Kidney (tissue), 22 donors: ENCODE measurements at places on chromosomes 2 and 18. TPM values are rescaled to one million over a fixed set of nuclear protein-coding genes. Genes with fewer than 3 reads are reported as not detected.

DNA sequence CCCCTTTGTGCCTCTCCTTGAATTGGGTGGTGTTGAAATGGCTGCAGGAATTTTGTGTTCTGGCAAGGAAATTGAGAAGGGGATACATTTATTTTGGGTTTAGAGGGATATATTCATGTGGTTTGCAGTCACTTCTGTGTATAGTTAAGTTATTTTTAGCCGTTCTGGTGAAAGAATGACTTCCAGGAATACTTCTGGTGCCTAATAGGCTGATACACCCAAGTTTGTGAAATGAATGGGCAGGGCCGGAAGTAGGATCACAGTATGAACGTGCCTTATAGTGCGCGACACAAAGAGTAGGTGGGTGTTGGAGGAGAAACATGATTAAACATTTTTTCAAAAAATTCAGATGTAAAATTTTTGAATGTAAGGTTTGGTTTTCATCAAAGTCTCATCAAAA lies 168.6 kb upstream of the ATP5MC3 start:
- no peak for DNase-seq
- H3K4me3 ChIP-seq: no peak overlapping the region
- no peaks in the 10 kb centered on the region for H3K27me3 ChIP-seq
- H3K4me1 ChIP-seq: no peaks in the 10 kb centered on the region
- H3K27ac ChIP-seq: no peak overlapping the region

GRCh38 chr2:151999053-151999452 lies 99.8 kb downstream of the CACNB4 start:
- no peak for DNase-seq
- no peaks in the 10 kb centered on the region for H3K36me3 ChIP-seq
- H3K4me1 ChIP-seq: no peaks in the 10 kb centered on the region
- H3K4me3 ChIP-seq: no peak overlapping the region
- no peak overlapping the region for H3K27ac ChIP-seq

NTSR2 gene
- total RNA-seq: not detected

CGREF1 gene
- total RNA-seq: 3.7 TPM
